ENCODE measurements at places on chromosomes 7 and 10.

DNA sequence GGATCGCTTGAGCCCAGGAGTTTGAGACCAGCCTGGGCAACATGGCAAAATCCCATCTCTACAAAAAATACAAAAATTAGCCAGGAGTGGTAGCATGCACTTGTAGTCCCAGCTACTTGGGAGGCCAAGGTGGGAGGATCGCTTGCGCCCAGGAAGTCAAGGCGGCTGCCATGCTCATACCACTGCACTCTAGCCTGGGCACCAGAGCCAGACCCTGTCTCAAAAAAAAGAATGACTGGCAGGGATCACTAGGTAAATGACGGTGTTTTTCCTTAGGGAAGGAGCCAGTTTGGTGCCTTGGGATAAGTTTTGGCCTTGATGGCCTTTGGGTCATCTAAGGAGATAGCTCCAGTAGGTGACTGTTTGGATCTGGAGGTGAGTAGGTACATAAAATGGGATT, 8.9 kb downstream of the TMEM248 start:
- DNase-seq, result no peak

- no peak for DNase-seq
These were observed 6.7 kb downstream of the CEP55 start for GRCh38 chr10:93503075-93503474.

GRCh38 chr10:121168545-121169216, 317.5 kb downstream of the WDR11 start:
- no peak for DNase-seq

DNA sequence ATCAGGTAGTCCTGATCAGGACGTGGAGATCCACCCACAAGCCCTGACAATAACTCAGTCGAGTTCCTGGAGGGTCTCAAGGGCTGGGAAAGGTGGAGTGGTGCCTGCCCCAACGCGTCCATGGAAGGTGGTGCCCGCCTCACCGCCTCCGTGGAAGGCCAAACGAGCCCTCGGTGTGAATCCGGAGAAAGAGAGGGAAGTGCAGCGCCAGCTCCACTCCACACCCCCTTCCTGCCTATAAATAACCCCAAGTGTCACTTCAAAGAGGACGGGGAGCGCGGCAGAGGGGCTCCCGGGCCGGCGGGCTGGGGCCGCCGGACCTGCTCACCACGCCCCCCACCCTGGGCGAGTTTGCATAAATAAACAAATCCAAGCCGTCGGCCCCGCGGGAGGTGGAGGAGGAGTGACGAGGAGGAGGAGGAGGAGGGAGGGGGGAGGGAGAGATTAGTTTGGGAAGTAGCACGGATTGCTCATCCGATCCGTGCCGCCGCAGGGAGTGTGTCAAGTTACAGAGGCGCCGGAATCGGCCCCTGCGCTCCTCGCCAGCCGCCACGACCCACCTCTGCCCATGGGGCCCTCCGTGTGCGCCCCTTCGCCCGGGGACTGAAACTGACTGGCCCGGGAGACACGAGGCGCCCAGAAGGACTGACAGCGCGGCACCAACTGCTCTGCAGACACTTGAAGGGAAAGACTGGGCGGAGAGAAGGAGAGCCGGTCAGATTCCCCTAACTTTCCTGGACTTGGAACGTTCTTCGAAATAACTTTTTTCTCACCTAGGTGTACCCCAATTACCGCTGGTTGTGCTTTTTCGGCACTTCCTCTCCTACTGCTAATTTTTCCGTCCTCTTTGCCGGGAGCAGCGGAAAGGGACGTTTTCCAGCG, at the start of gene COL13A1:
Gene COL13A1 (plus strand): TSS at position 473 of the 882 bp plus-strand sequence. CDS start 518 bp downstream, outside the sequence.
- no peak for DNase-seq

GRCh38 chr10:50312464-50313437, 61.4 kb upstream of the ASAH2 start:
- no peak for DNase-seq

- DNase-seq, result no peak
These were observed 1236.6 kb downstream of the GATA3 start for GRCh38 chr10:9291081-9291480.

DNA sequence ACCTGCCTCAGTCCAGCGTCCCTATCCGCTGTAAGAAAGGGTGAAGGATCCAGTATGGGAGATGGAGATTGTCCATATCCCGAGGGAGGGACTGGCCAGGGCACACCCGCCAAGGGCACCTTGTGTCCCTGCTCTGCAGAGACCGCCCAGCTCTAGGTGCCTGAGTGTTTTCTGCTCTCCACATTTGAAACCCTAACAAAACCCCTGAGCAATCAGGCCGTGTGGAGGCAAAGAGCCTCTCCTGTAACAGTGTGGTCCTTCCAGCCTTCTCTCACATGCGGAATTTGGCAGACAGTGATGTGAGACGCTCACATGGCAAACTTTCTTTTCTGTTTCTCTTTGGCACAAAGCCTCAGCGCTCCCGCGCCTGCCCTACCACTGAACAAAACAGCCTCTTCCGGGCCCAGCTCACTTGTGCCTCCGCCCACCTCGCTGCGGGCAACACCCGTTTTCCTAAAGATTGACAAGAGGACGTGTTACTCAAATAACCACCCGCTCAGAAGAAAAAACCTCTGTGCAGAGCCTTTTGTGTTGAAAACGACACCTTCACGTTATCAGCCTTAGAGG, 514.8 kb downstream of the DNAJB6 start:
- DNase-seq, result peak; percentile 11

DNA sequence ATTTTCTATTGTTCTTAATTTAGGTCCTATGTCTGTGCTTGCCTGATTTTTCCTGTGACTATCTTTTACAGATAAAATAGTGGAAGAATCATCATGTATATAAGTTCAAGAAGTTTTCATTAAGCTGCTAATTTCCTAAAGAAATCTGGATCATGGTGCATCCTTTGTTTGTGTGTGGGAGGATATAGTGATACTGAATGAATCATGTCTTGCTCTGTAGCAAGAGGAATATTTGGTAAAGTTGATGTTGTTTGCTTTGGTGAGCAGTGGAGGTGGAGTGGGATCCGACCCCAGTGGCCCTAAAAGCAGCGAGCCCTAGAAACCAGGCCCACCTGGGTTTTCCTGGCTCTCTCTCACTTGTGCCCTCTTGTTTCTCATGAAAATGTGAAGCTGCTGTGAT, 83.7 kb downstream of the CCNY start:
- DNase-seq, result no peak

DNA sequence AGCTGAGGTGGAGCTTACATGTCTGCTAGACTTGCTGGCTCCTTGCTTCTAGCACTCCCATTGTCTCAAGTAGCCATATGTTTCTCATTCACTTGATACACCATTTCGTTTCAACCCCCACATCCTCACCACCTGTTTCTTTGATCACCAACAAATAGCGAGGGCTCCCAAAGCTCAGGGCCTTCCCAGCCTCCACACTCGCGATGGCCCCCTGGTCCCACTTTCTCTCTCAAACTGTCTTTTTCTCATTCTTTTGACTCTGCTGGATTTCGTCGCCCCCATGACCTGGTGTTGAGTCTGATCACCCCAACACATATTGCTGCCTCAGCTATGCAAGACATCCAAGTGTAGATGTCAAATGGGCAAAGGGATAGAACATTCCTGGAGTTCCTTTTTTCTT, 26.0 kb upstream of the SMNDC1 start:
- no peak for DNase-seq

- no peak for DNase-seq
These were observed 118.8 kb downstream of the JAZF1 start for GRCh38 chr7:28061824-28062196.

GRCh38 chr7:92268921-92269320, 23.1 kb downstream of the ANKIB1 start:
- no peak for DNase-seq

DNA sequence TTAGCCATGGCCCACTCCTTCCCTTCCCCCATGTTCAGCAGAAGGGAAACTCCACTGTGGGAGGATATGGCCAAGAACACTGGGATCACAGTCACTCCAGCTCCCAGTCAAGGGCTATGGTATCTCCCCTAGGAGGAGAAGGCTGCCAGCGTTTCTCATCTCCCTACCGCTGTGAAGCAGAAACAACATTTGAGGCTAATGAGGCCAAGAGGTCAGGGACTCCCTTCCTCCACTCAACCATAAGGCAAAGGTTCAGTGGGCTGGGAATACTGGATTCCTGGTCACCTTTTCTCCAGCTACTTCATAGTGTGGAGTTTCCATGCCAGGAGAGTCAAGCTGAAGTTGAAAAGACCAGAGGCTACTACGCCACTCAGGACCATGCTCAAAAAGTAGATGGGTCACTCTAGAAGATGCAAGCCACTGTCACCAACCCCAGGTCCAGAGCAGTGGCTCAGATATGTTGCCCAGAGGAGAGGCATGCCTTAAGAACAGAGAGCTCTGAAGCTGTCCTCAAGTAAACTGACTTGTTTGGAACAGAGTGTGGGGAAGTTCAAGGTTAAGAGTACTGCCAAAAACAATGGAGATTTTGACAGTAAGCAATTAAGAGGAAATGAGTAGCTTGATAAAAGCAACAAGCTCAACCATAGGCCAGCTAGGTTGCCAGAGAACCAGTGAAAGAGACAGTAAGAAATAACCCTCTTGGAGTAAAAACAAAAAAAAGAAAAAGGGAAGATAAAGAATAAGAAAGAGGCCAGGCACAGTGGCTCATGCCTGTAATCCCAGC, 3.8 kb upstream of the TMEM140 start:
- no peak for DNase-seq

GRCh38 chr10:18583575-18584270, 67.7 kb downstream of the NSUN6 start:
- DNase-seq, result no peak

GRCh38 chr10:66151346-66151745, 774.5 kb upstream of the LRRTM3 start:
- no peak for DNase-seq

- DNase-seq, result no peak
These were observed 557 bp upstream of the ZNF282 start for GRCh38 chr7:149194799-149195179.

- no peak for DNase-seq
These were observed 37.3 kb upstream of the ADCYAP1R1 start for GRCh38 chr7:31014826-31015225.

Measured in SIG-M5 (cell line).